HT-29 (cell line): ENCODE measurements at places on chromosomes 1 and 21.

DNA sequence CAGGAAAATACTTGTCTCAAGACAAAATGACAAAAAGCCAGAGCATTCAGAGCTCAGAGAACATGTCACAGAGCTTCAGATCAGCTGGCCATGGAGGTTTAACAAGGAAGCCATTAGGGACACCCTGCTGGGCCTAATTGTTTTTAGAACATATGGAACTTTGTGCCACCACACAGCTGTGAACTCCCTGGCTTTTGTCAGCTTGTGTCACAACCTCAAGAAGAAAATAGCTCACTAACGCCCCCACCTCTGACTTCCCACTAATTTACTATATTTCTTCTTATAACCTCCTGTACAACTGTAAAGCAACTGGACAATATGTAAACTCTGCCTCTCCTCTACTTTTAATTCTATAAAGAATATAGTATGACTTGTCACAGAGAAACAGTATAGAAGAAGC lies 21.0 kb upstream of the TDRD10 start:
- DNase-seq, result no peak

DNA sequence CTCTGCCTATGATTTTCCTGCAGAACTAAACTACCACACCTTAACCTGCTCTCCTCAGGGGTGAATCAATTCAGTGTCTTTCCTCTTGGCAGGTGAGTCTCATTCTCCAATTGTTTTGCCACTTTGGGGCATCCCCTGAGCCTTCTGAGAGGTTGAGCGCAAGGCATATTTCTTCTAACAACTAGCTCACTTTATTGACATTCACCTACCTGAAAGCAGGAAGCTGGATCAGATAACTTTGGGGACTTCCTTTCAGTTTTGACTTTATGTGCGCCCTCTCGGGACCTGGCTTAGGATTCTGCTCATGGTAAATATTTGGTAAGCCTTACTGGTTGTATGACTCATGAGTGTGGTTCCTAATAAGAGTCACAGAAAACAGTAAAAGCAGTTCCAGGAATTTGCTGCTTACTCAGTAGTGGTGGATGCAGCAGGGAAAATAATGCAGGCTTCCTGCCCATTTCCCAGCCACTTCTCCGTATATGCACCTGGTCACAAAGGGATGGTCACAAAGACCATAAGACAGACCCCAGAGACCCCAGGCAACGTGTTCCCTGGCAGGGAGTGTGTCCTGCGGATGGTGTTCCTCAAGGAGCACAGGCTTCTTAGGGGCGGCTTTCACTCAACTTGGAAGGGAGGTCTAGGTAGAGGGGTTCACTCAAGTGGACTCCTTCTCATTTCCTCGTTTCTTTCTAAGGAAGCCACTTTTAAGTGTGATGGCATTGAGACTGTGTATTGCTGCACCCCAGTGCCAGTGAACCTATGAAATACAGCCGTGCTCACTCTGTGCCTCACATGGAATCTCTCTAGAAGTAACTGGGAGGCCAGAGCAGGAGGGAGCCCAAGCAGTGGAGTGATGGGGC lies 22.0 kb upstream of the BATF3 start:
- peak; percentile 84 for DNase-seq

GRCh38 chr1:154775621-154776605 lies 94.2 kb downstream of the KCNN3 start:
- DNase-seq, result no peak

DNA sequence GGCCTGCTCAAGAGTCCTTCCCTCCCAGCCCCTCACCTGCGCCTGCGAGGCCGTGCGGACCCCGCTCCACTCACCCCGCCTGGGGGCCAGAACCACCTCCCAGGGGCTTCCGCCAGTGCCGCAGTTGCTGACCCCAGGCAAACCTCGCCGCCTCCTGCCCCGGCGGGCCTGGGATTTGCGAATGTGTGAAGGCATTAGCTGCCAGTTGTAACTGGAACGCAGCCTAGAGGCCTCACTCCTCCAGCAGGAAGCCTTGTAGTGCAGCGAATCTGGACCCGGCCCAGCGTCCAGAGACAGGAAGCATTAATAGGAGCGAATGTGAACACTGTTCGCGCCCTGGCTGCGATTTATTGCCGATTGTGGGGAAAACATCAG lies 140.9 kb upstream of the ARHGEF16 start:
- peak; percentile 35 for DNase-seq

GRCh38 chr1:156111355-156111962 lies 3.1 kb upstream of the LMNA start:
- DNase-seq, result no peak

DNA sequence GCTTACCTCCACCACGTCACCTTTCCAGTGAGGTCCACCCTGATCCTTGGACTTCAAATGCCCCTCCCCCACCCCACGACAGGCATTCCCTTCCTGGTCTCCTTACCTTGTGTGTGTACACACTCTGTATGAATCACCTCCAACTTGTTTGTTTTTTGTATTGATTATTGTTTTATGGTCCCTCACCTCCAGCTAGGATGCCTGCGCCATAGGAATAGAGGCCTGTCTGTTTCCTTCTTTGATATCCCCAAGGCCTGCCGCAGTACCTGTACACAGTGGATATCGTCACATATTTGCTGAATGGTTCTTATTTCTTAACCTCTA lies 219.6 kb upstream of the POU3F1 start:
- DNase-seq, result peak; percentile 41

DNA sequence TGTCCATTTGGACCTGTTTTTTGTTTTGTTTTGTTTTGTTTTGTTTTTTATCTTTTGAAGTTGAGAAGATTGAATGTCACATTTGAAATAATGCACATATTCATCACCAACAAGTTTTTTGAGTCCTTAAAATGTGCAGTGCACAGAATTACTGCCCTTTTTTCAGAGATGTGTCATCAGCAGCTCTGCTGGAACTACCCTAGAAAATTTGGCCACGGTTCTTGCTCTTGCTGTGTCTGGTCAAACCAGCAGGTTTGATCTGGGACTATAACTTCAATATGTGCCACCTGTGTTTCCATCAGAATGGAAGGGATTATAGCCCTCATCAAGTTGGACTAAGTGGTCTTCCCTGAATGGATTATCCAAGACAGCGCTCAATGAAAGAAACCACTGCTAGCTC lies 24.1 kb upstream of the CNN3 start:
- no peak for DNase-seq

DNA sequence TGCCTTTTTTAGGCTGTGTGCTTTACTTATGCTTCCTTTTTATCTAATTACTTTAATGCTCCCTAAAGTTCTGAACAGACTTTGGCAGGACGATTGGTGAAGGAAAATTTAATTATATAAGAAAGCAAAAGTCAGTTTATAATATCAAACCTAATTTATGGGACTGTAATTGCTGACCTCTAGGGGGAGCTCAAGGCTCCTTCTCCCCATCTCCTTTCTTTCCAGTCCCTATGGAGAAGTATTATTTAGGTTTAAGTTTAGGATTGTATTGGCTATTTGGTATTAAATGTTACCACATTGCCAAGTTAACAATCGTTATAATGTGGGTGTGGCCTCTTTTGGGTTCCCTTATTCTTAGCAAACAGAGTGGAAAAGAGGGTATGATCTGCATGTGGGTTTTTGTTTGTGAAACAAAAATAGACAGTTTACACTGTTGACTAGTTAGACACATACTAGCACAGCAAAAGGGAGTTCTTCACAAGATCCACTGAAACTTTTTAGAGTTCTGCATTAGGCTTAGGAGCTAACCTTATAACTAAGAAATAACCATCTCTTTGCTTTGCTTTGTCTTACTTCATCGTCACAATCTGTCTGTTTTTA lies 48.2 kb upstream of the TNFSF4 start:
- peak; percentile 73 for DNase-seq

DNA sequence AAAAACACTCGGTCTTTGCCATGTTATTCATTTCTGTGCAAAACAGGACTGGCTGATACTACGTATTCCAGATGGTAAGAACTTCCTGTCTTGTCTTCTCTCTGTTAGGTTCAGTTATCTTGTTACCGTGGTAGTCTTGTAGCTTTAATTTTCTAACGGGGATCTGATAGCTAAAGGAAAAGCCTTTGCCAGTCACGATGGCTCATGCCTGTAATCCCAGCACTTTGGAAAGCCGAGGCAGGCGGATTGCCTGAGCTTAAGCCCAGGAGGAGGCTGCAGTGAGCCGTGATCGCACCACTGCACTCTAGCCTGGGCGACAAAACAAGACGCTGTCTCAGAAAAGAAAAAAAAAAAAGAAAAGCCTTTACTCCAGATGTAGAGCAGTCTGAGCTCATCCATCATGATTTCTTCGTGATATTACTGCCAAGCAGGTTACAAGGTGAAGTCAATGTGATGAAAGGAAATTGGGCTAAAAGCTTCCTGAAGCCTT lies 11.1 kb upstream of the MSTO1 start:
- no peak for DNase-seq

DNA sequence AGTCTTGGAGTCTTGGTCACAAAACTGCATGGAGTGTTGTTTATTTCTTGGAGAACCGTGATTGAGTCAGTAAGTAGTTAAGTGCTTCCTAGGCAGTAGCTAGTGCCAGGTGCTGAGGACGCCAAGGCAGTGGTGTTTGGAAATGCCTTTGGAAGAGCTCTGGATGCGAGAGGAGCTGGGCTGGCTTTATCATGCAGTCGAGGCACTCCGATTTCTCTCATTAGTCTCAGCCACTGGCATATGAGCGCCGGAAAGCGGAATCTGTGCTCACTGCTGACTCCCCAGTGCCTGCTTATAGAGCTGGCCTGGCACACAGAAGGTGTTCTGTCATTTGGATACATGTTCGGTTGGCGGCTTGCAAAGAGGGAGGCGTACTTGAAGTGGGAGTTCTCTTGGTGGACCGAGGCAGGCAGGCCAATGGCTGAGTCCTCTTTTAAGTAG lies 3.6 kb downstream of the TENT5C start:
- DNase-seq, result no peak

DNA sequence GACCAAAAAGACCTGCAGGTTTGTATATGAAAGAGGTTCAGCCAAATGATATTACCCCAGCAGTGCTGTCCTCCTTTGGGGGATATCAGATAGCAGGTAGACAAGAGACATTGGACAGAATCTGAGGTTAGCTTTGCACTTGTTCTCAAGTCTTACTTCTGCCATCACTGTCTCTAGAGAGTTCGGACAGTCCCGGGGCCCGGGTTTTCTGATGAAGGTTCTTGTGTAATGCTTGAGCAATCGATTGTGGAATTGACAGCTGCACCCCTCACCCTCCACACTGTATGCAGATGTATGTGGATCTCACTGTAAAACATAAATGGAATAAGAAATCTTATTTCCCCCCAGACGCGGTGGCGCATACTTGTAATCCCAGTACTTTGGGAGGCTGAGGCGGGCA lies 56.2 kb upstream of the MORC3 start:
- no peak for DNase-seq

DNA sequence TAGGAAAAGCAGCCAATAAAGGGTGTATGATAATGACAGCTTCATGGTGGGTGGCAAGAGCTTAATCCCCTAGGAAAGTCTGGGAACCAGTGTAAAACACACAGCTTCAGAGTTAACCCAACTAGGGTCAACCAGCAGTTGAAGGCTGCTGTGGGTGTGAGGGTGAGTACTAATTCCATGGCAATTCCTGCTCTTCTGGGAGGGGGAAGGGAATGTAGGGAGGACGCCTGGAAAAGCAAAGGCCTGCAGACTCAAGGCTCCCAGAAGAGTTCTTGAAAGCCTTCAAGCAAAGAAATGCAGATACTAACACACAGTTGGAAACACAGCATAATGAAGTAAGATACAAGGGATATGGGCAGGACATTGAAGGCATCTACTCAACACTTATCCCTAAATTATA lies 28.1 kb downstream of the TTLL7 start:
- no peak for DNase-seq

GRCh38 chr21:33857846-33858666 lies 57.5 kb downstream of the ATP5PO start:
- no peak for DNase-seq

DNA sequence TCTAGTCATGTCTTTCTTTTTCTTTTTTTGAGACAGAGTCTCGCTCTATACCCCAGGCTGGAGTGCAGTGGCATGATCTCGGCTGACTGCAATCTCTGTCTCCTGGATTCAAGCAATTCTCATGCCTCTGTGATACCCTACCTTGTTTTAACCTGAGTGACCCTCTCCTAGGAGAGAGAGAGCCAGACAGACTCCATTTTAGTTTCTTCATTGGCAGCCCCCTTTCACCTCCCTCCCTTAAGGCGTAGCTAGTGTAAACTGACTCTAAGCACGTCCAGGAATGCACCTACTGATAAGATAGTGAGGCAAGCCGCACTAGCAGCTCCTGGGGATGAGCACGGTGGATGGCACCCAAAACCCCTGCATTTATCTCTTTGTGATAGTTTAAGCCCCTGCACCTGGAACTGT lies 5.2 kb upstream of the PKNOX1 start:
- no peak for DNase-seq

GRCh38 chr1:193588311-193589082 lies 402.1 kb upstream of the B3GALT2 start:
- DNase-seq, result no peak

DNA sequence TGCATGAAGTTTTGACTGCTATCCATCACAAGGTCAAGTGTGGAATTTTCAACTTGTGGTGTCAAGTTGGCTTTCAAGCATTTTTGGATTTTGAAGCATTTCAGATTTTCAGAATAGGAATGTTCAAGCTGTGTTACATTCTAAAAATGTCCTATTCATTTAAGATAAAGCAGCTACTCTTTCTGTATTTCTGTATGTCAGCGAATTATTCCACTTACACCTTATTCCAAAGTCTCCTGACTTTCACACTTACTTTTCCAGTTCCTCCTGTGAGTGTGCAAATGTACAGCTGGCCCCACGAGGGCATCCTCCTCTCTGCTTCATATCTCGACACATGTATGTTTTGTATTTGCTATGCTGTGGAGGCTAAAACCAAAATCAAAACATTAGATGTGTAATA lies 51.9 kb downstream of the RC3H1 start:
- no peak for DNase-seq

- DNase-seq, result no peak
These were observed 353.5 kb upstream of the B3GALT2 start for GRCh38 chr1:193539731-193540459.

DNA sequence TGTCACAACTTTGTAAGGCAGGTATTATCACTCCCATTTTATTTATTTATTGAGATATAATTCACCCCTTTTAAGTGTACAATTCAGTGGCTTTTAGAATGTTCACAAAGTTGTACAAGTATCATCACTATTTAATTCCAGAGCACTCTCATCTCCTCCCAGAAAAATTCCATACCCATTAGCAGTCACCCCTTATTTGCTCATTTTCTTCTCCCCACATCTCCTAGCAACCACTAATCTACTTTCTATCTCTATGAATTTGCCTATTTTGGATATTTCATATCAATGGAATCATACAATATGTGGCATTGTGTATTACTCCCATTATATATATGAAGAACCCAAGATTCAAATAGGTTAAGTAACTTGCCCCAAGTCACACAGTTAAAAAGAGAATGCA lies 7.0 kb downstream of the DSTYK start:
- no peak for DNase-seq

GRCh38 chr21:43909741-43910400 lies 44.8 kb downstream of the AGPAT3 start:
- DNase-seq, result no peak

GRCh38 chr21:36926989-36927718 lies 39.3 kb downstream of the HLCS start:
- DNase-seq, result no peak

GRCh38 chr1:36450919-36451305 lies 661 bp upstream of the OSCP1 start:
- no peak for DNase-seq
